ENCODE measurements at places on chromosomes 12 and 14.

DNA sequence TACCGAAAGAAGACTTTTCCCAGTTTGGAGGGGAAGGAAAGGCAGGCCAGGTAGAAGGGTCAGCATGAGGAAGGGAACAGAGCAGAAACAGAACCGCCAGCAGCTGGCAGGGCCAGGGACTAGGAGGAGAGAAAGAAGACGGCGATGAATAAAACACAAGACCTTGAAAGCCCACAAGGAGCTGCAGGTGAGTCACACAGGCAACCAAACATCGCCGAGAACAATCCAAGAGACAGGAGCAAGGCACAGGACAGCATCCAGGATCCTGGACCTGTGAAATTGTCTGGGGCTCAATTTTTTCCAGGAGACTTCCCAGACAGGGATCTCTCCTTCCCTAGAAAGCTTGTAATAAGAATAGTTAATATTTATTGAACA lies 47.3 kb downstream of the NUAK1 start:
- no peak for DNase-seq

DNA sequence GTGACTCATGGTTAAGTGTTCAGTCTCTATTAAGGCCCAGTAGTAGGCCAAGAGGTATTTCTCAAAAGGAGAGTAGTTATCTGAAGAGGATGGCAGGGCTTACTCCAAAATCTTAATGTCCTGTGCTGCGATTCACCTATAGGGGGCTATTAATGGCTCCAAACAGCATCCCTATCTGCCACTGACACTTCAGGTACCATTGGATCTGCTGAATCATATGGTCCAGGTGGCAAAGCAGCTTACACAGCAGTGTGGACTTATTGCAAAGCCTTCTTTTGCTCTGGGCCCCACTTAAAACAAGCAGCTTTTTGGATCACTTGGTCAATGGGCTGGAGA lies 60.8 kb upstream of the ATP2B1 start:
- no peak for DNase-seq

DNA sequence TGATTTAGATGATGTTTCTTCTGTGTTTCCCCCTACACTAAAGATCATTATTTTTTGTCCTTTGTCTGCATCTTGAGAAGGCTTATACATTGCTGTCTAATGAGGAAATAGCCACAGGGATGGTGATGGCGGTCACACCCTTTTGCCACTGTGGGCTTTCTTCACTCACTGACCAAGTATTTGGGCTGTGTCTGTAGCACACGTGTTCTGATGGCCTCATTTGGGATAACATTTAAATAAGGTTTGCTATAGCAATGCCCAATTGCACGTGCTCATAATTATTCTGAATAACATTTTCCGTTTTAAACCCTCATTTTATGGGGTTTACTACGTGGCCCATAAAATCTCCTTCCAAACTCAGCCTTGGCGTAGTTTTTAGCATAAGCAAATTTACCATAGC lies 230.3 kb upstream of the PRICKLE1 start:
- no peak for DNase-seq

DNA sequence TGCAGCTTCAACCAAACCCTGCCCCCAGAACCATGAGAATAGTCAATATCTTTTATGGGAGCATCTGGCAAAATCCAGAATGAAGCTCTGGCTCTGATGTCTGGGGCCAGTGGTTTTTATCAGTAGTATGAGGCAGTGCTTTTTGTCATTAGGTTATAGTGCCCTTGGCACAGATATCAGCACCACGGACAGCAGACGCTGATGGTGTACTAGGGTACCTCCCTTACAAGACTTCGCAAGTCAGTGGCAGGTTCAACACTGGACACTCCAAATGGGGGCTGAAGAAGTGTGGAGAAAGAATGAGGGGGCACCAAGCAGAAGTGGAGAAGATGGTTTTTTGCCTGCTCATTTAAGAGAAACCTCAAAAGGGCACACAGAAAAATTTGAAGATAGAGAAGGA lies 68.2 kb upstream of the E2F7 start:
- DNase-seq: peak; percentile 54

- peak; percentile 74 for DNase-seq
Observed at GRCh38 chr12:54215989-54216796, 27.4 kb upstream of the SMUG1 start.

GRCh38 chr12:32120419-32120818 lies 13.8 kb downstream of the BICD1 start:
- DNase-seq: no peak

- no peak for DNase-seq
Observed at GRCh38 chr14:95292660-95293425, 26.9 kb downstream of the CLMN start.

DNA sequence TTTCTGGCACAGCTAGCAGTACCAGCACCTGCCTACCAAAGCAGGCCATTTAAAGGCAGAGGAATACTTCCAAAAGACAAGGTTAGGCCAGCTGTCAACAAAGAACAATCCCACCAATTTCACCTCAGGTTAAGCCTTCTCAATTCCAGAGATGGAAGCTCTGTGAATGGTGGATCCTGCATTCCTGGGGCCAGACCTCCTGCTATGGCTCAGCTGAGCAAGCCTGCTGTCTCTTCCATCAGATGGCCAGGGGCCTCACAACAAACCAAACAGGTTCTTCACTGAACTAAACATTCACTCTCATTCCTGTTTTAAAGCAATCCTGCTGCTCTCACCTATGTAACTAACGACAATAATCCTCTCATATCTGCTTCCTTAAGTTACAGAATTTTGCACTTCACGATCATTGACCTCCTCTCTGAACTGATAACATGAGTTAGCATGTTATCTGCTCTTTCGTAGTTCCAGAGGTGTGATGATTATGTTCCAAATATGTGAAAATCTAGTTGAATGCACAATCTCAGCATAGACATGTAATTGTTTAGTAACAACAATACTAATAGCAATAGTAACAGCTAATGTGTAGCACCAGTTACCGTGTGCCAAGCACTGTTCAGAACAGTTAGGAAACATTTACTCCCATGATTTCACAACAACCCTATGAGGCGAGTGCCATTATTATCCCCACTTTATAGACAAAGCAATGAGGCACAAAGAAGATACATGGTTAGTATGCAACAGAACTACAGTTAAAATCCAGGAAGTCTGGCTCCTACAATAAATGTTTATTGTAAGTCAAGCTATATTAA lies 73.2 kb downstream of the SLC2A13 start:
- DNase-seq: no peak

DNA sequence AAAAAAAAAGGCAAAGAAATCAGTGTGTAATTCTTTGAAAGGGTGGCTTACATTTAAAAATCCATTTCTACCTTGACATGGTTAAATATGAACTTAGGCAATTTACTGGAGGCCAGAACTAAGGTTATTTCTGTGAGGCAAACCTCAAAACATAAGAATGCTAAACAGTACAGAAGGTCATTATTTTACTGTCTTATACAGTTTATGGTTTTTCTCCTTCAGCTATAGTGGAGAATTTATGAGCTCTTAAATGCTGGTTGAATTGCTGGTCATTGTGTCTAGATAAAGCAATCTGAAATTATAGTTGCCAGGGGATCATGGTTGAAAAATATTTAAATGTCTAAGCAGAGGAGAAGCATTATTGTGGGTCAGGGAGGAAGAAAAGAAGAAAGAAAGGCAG lies 70.5 kb downstream of the TRIM9 start:
- no peak for DNase-seq

DNA sequence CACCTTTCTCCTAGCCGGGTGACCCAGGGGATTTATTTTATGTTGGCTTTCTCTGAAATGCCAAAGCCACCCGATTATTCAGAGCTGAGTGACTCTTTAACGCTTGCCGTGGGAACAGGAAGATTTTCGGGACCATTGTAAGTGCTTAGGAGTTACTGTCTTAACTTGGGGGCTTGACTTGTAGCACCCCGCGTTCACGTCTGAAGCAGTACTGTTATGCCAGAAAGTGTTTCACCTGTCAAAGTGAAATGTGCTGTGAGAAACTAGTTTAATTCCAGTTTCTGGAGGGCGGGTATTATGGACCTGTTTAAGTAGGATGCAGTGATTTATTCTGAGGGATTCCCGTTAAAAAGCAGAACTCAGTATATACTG lies 218 bp downstream of the LYSET start:
- DNase-seq: no peak

DNA sequence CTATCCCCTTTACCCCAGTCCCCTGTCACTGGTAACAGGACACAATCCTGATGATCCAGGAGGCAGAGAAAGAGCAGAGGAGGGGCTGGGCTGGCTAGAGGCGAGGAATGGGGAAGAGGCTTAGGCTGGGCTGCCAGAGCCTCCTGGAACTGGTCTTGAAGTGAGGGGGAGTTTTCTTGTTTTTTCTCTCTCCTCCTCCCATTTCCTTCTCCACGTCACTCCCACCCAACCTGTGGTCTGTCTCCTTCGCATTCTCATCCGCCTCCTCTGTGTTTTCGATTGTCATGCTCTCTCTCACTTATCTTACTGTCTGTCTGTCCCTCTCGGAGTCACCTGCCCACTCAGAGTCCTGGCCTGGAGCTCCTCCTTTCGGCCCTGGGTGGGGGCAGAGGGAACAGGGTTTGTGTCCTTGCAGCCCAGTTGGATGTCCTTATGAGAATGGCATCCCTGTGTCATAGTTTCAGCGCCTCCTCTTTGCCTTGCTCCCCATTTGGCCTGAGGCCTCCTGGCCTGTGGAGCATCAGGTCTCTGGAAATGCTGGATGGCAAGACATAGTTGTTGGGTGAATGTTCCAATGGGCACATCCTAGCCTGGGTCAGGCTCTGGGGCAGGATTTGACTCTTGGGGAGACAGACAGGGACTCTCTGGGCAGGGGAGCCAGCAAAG lies 3.4 kb upstream of the KRT80 start:
- no peak for DNase-seq

DNA sequence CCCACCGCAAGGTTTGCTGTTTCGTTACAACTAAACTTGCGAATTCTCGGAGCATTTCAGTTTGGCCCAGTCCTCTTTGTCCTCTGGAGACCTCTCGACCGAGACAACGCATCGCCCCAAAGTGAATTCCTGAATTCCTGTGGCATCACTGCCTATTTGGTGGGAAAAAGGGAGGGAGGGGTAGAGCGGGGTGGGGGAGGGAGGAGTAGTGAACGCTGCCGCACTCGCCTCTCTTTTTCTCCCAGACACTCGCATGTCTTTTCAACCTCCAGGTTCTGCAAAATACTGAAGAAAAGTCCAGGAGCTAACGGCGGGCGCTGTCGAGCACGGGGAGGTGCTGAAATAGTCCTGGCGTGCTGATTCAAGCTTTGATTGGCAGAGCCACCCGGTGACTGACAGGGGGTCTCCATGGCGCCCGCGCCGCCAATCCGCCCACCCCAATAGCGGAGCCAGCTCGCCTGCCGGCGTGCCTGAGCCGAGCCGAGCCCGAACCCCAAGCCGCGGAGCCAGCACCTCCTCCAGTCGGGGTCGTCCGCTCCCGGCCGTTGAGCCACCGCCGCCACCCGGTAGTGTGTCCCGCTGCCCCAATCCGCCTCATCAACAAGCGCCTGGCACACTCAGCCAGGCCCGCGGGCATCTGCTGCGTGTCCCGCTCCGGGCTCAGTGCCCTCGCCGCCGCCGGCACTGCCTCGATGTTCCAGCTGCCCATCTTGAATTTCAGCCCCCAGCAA lies at the start of gene SIX6:
TSS of gene SIX6 (plus strand) at position 440 of the 731 bp plus-strand sequence. CDS start at position 693, 253 bp downstream.
- DNase-seq: no peak

- no peak for DNase-seq
Observed at GRCh38 chr14:95037273-95037672, 120.1 kb downstream of the DICER1 start.

- DNase-seq: no peak
Observed at GRCh38 chr12:121009741-121010140, 6.5 kb downstream of the C12orf43 start.

- no peak for DNase-seq
Observed at GRCh38 chr14:70094631-70095030, 94.1 kb downstream of the SLC8A3 start.

GRCh38 chr12:53739214-53740129 lies 12.2 kb upstream of the CALCOCO1 start:
- no peak for DNase-seq

DNA sequence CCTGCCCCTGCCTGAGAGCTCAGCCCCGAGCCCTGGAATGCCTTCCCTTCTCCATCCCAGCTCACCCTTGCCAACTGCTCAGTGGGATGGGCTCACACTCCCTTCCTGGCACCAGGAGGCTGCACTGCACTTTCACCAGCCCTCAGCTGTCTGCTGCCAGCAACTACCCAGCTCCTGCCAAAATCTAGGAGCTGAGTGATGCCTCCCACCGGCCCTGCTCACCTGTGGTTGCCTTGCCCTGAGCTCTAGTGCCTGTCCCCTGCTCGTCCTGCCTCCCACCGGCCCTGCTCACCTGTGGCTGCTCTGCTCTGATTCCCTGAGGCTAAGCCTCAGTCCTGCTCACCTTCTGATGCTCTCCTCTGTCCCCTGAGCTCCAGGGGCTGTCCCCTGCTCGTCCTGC lies 119.8 kb downstream of the TMEM121 start:
- no peak for DNase-seq

DNA sequence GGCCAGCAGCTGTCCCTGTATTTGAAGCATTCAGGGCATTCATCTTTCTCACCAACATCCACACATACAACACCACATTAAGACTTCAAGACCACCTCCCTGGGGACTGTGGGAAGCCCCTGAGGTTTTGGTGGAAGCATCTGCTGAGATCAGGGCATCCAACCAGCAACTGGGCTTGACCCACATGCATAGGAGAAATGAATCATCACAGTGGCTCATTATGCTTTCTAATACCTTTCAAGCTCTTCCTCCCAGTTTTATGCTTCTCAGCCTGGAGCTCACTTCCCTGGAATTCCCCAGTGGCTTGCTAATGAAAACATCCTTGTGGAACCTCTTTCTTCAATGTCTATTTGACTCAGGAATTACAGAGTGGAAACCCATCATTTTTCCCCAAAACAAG lies 21.4 kb upstream of the CMKLR1 start:
- no peak for DNase-seq

GRCh38 chr12:101714877-101715444 lies 17.5 kb downstream of the CHPT1 start:
- DNase-seq: no peak

- no peak for DNase-seq
Observed at GRCh38 chr12:132597333-132598316, 12.8 kb downstream of the LRCOL1 start.

- DNase-seq: no peak
Observed at GRCh38 chr14:55976219-55976618, 142.0 kb upstream of the PELI2 start.

DNA sequence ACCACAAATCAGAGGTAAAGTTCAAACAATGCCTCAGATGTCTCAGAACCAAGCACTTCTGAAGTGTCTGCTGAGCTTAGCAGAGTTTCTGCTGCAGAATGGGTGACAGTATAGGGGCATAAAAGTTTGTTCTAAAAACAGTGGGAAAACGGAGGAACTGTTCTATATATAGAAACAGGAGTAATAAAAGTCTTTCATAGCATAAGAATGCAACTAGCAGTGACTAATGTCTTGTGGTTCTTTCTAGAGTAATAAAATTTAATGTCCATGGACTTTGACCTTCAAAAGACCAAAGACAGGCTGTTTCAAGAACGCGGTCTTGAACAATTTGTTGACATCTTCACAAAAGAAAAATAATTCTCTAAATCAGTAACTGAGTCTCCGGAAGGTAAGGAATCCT lies 107.5 kb upstream of the FAR2 start:
- DNase-seq: no peak

DNA sequence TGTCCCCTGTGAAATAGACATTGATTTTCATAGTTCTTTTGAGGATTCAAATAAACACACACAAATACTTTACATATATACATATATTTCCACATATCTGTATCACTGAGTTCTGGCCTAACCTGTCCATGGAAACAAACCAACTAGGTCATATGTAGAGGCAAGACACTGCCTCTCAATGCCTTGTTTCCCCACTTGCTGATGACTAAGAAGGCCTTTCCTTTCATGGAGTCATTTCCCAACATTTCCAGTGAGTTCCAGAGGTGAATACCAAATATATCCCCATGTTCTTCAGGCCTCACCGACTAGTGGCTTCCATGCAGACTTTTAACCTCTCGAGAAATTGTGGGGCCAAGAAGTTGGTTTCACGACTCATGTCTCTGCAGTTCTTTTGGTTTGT lies 120.8 kb downstream of the DNAI7 start:
- no peak for DNase-seq

Data from activated naive CD4-positive, alpha-beta T cell treated with anti-CD3 and anti-CD28 coated beads, Interleukin-2, amount 10 ng/mL, durations not matched to agents 7 days and 5 days (primary cell).